NCI-H1417 (cell line): ENCODE measurements at places on chromosomes 7 and 10.

DNA sequence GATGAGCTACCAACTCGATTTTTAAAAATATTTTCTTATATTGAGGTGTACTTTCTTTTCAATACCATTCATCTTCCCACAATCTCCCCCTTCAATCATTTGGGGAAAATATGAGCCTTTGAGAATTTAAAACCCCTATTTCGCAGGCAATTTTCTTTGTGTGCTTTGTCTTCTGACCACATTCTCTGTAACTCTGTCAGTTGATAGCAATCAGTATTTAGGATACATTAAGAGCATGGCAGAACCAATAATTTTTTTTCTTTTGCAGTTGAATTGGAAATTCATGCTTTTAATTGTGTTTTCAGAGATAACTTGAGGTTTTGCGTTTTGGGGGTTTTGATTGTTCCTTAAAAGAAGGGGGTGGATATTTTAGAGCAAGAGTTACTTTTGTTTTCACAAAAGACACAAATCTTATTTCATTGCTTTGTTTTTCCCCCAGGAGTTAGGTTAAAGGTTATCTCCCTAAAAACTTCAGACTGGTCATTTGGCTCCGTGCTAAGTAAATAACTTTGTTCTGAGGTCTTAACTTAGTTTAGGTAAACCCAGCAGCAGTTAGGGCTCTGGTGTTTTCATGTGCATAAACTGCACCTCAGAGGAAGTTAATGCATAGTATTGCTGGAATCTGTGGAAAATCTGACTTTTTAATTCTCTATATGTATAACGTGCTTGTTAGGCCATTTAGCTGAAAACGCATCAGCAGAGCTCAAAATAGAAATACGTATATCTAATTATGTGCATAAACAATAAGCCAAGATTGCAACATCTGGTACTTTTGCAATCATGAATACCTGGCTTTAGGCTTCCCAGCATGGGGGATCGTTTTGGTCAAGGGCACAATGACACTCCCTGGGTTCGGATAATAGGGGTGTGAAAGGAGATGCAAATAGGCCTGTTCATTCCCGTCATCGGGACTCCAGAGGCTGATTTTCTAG lies 676.4 kb upstream of the ANKRD30A start:
- no peak for DNase-seq

DNA sequence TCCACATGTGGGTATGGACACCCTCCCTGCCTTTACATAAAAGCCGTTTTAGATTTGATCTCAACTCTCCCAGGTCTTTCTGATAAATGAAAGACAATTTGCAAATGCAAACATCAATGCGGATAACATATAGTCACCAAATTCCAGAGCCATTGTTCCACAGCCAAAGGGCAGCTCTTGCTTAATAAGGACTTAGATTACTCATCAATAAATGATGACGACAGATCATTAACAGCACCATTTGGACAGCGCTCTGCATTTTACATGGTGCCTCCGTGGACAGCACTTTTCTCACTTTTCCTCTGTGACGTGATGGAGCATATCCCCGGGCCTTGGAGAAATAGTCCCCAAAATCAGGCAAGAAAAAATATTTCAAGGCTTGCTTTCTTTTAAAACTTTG lies 370.3 kb upstream of the CELF2 start:
- no peak for DNase-seq

GRCh38 chr7:70680743-70681468 lies 451.0 kb upstream of the GALNT17 start:
- no peak for DNase-seq

GRCh38 chr10:132514821-132515520 lies 22.6 kb upstream of the INPP5A start:
- DNase-seq: no peak

DNA sequence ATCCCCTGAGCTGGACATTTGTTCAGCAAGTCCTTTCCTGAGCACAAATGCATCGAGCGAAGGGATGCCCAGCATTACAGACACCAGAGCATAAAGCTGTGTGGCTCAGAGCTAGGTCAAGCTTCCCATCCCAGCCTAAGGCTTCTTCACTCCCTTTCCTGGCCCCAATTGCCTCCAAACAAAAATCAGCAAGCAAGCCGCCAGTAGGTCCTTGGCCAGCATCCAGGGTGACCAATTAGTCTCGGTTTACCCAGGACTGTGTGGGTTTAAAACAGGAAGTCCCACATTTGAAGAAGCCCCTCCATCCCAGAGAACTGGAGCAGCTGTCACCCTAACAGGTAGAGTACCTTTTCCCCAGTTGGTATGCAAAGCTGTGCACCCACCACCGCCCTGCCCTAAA lies 51.2 kb downstream of the PRKAG2 start:
- DNase-seq: no peak

DNA sequence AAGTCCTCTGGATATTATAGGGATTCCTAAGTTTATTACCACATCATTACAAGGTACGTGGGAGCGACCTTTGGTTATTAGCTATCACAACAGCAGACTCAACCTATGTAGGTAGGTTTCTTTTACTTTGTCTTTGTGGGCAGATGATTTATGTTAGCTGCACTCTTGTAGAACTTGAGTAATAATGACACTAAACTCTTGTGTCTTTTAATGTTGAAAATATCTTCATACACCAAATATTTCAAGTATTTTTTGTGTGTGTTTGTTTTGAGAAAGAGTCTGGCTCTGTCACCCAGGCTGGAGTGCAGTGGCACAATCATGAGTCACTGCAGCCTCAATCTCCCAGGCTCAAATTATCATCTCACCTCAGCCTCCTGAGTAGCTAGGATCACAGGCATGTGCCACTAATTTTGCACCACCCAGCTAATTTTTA lies 19.2 kb upstream of the SUPV3L1 start:
- DNase-seq: no peak

DNA sequence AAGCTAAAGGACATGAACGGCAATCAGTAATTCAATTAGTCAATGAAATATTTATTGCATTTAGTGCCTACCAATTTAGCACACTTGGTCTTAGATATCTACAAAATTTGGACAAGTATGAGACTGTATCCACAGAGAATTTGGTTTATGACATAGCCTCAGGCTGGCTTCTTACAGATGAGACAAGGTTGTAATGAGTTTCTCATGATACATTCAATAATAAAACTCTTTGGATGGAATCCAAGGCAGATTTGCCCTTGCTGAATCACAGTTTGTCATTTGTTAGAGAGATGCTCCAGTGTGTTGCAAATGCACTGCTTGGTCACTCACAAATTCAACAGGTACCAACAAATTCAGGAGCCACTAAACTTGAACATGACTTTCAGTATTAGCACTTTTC lies 162.5 kb downstream of the GPR37 start:
- DNase-seq: no peak

DNA sequence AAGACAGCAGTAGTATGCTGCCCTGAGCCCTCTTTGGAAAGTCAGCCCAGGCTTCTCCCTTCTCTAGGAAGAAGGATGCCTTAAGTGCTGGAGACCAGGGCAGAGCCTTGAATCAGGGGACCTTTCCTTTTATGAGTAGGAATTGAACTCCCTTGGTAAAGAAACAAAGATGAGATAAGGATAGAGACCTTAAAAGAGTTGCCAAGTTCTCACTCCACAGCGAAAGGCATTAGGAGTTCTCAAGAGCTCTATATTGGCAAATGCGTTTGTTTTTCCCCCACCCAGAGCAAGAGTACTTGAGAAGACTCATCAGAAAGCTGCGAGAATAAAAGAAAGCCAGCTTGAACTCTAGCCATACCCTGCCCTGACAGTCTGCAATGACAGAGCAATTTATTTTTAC lies 72.9 kb upstream of the OGDHL start:
- no peak for DNase-seq

GRCh38 chr10:119812684-119813083 lies 60.0 kb downstream of the MCMBP start:
- no peak for DNase-seq

- no peak for DNase-seq
Measured at GRCh38 chr7:144761493-144761892, 74.4 kb downstream of the TPK1 start.

DNA sequence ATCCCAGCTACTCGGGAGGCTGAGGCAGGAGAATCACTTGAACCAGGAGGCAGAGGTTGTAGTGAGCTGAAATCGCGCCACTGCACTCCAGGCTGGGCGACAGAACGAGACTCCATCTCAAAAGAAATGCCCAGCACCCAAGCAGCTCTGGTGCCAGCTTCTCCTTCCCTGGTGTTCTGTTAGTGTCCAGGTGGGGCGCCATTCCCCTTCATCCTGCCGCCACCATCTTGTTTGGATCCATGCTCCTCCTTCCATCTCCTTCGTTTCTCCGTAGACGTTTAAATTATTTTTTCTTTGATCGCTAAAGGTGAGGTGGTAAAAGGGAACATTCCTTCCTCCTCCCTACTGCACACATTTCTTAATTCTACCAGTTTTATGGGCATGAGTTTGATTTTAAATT lies 30.3 kb downstream of the PROSER2 start:
- no peak for DNase-seq

DNA sequence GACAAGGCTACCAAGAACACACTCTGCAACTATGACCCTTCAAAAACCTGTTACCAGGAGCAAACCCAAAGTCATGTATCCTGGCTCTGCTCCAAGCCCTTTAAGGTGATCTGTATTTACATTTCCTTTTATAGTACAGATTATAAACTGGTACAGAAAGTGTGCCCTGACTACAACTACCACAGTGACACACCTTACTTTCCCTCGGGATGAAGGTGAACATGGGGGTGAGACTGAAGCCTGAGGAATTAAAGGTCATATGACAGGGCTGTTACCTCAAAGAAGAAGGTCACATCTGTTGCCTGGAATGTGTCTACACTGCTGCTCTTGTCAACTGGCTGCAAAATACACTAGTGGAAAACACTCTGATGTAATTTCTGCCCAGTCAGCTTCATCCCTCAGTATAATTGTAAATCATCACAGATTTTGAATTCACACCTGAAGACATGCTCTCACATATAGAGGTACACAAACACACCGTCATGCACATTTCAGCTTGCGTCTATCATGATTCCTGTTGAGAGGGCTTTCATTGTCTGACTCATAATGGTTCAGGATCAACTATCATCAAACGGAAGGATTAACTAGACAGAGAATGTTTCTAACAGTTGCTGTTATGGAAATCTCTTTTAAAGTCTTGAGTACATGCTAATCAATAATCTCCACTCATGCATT lies 318.3 kb downstream of the NXPH1 start:
- no peak for DNase-seq

DNA sequence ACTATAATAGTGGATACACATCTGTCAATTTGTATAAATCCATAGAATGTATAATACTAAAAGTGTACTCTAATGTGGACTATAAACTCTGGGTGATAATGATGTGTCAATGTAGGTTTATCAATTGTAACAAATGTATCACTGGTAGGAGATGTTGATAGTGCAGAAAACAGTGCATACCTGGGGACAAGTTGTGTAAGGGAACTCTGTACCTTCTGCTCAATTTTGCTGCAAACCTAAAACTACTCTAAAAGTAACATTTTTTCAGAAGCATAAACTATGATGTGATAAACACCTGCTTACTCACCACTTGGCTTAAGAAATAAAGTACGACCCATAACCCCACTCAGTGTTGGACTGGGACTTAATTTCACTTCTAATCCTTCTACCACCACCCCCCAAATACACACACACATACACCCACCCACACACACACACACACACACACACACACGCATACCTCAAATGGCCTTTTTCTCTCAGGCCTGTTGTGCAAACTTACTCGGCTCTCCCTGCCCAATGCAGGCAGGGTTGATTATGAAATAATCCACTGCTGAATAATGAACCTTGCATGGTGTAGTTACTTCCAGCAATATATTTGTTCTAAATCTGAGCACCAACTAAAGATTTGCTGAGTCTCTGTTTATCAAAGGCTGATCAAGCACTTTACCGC lies 154.1 kb upstream of the KMT2E start:
- no peak for DNase-seq

GRCh38 chr10:43452356-43452914 lies 15.5 kb downstream of the ZNF487 start:
- no peak for DNase-seq

DNA sequence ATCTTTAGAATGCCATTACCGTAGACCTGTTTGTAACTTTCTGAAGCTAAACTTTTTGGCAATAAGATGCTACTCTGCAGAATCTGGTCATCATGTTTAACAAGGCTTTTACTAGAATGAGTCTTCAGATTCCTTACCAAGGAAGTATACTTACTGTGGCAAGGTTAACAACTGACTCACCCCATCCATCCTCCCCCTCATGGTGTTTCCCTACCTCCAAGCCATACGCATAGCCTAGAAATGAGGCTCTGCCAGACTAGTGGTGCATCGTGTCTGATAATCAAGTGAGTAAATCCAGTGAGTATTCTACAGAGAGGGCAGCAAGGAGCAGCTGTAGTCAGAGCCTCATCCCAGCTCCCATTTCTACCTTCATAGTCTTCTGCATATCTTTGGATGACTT lies 223.6 kb downstream of the IPMK start:
- DNase-seq: no peak

- no peak for DNase-seq
Measured at GRCh38 chr7:44858161-44858560, 10.3 kb upstream of the H2AZ2 start.
